CD4-positive, alpha-beta T cell treated with Interleukin-1 beta for 1 hour (primary cell): ENCODE measurements at places on chromosomes 2 and 18.

DNA sequence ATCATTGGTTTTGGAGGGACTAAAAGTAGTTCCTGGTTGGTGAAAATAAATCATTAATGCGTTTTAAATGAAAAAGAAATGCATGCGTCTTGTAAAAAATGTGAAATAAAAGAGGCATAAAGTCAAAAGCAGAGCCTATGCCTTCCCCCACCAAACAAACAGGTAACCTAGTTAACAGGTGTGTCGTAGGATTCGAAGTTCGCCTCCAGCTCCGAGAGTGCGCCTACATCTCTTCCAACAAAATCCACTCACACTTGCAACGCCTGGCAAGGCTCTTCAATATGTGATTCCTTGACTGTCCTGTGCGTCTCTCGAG, 677 bp upstream of the SMAD4 start:
- no peak for DNase-seq

GRCh38 chr2:119208791-119209203, 14.8 kb upstream of the STEAP3 start:
- no peak for DNase-seq

DNA sequence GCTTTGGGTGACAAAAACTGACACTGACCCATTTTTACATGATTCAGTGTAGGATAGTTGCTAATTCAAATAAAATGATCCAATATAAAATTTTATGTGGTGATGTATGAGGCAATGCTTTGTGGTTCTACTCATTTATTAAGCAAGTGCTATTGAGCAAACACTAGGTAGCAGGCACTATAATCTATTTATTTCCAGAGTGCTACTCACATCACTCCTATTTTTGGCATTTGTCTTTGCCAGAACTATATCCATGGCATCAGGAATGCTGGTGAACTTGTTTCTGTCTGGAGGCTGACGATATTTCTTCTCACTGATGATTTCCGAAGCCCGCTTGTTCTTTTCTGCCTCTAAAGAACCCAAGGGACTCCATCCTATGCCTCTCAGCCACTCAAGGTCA, 84.3 kb downstream of the NEB start:
- no peak for DNase-seq

GRCh38 chr2:196331851-196332250, 160.5 kb upstream of the STK17B start:
- DNase-seq, result no peak

- DNase-seq, result peak; percentile 66
These were observed 141.9 kb downstream of the ANKRD44 start for GRCh38 chr2:197168705-197169104.

- DNase-seq, result no peak
These were observed 105.6 kb downstream of the TGFA start for GRCh38 chr2:70448041-70448440.

DNA sequence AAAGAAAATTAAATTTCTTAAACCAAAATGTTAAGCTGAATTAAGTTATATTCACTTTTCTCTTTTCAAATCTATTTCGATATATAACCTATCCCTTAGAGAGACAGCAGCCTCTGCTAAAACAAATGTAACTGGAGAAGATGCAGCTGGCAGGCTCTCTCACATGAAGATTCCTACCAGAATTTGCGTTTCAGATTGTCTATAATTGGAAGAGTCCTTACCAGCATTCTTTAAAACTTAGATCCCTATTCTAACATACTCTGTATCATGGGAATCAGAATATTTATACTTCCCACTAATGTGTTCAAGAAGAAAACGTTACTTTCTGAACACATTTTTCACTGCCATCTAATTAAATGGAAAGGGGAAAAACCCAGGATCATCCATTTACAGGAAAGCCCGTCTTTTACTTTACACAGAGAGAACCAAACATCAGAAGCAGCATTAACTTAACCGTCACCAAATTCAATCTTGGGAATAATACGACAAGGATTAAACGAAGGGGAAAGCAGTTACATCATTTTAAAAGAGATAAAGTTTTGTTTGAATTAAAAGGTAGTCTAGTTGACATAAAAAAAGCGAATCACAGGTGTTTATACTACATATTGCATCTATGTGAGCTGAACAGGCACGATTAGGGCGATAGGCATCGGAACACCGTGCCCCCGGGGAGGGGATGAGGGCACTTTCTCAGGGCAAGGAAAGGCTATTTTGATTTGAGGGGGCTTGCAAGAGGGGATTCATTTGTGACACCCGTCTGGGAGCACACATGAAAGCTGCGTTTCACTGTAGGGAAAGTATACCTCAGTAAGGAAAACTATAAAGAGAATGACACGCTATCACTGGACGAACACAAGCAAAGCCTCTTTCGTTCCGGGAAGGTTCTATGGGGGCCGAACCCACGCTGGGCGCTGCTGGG, 1.3 kb downstream of the PTPN2 start:
- DNase-seq, result no peak

- DNase-seq, result no peak
These were observed 197.8 kb downstream of the MEMO1 start for GRCh38 chr2:31813016-31813415.

DNA sequence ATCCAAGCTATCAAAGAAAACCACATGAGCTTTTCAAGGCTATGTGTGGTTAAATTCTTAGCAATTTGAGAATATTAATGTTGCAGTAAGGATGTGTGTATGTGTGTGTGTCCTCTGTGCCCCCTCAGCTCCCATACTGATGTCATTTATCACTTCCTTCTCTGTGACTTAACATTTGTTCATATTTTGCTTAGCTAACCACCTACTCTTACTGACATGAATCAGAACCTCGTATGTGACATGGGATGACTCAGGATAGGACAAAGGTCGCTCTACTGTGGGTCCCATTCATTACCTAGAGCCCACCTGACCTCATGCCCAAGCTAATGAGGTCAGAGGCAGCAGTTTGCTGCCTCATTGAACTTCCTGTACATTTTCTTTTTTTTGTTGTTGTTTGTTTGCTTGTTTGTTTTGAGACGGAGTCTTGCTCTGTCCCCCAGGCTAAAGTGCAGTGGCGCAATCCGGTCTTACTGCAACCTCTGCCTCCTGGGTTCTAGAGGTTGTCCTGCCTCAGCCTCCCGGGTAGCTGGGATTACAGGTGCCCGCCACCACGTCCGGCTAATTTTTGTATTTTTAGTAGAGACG, 36.3 kb downstream of the MOGAT1 start:
- no peak for DNase-seq

DNA sequence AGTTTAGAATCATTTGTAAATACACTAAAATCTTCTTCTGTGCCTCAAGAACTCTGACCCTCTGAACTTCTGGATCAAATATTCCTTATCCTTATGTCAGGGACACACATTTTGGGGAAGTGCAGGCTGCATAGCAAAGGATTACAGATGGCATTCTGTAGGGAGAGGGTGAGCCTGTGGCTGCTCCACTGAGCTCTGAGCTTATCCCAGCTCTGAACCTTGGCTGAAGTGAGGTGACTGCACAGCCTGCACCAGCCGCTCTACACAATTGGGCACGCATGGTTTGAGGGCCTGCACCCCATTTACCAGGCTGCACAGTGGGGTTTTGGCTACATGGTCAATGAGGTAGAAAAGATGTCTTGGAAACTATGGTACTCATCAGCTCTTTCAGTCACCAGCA, 251.6 kb downstream of the GALR1 start:
- DNase-seq, result no peak

DNA sequence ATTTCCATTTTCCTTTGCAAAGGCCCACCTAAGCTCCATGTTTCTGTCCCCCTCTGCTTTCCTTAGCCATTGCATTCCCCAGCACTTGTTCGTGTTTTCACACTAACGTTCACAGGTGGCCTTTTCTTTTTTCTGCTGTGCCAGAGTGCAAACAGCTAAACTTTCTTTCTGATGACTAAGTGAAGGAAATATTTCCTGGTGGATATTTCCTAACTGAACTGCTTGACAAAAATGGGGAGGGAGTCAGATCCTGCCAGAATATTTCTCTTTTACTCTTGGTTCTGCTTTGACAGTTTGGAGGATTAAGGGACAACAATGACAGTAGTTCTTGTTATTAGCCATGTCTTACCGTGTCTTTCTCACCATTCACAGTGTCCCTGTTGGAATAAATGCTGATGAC, 344.0 kb downstream of the ARHGAP15 start:
- DNase-seq, result no peak

DNA sequence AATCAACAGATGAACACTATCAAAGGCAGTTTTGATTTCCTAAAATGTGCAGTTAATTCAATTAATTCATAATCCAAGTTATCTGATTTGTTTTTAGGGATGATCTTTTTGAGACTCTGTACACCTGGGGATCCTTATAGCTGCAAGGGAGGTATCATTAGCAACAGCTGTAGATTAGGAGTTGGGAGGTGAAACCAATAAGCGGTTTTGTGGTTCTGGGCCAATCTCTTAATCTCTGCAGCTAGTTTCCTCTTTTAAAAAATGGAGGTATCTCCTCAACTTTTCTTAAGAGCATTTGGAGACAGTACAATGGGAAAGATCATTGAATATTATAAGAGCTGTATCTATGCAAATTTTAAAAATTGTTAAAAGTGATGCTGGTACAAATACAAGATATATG, 126.0 kb downstream of the MC4R start:
- DNase-seq, result no peak

DNA sequence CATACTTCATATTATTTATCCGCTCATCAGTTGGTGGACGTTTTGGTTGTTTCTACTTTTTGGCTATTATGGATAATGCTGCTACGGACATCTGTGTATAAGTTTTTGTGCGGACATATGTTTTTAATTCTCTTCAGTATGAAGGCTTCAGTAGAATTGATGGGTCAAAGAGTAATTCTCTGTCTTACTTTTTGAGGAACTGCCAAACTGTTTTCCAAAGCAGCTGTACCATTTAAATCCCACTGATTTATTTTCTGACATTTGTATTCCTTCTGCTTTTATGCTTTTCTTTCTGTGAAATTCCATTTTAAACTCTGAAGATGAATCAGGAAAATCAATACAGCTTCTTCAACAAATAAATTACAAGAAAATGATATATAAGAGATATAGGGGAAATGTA, 20.8 kb downstream of the FAM110C start:
- DNase-seq, result no peak

GRCh38 chr2:198712485-198712884, 745.3 kb downstream of the SATB2 start:
- DNase-seq, result no peak

DNA sequence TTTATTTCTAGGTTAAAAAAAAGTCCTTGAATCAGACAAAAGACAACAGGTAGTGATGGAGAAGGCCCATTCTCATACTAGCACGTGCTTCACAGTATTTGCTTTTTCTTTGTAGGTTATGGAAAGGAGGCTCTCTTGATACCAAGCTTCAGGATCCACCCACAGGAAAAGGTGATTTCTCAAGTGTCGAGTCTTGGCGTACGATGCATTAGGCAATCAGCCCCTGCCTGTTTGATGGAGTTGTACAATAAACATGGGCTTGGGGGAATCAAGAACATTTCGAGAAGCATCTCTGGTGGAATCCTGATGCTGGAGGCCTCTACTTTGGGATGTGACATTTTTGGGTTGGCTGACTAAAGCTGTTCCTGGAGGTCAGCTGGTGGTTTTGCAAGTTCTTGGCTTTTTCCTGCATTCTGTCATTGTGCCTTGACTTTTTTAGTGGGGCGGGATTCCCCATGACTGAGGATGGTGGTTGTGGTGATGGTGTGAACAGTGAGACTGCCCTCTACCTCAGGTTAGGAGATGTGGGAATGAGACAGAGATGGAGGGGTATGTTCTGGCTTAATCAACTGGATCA, 231.5 kb upstream of the SPRED2 start:
- no peak for DNase-seq

- DNase-seq, result no peak
These were observed 848.8 kb downstream of the MBD2 start for GRCh38 chr18:53375621-53376020.

DNA sequence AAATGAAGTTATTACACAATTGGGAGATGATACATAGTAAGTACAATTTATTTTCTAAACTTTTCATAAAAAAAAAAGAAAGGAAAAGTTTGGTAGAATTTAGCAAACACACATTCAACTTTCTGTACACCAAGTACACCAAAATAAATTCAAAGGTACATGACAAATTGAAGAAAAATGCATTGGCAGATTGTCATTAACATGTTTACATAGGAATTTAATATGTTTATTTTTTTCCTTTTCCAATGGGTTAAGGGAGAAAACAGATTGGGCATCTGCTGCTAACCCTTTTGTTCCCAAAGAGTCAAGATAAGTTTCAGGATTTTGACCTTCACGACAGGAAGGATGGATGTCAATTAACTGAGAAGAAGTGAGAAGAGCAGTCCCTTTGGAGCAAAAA, 620.4 kb downstream of the XIRP2 start:
- no peak for DNase-seq

- DNase-seq, result no peak
These were observed 149.3 kb downstream of the FAM124B start for GRCh38 chr2:224252631-224253030.

DNA sequence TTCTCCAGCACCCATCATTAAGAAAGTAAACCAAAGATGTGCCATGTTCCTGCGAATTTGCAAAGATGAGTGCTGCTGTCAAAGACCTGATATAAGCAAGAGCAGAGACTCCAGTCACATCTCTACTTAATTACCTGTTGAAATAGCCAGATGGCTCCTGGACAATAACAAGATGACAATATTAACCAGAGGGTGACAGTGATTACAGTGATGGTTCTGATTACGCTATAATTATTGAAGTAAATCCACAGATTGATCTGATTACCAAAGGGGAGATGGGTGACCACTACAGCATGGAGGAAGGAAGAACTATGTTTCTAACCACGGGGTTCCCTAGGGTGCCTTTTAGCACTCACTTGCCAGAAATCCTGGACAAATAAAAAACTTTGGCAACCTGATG, 36.5 kb upstream of the AFF3 start:
- DNase-seq, result no peak

DNA sequence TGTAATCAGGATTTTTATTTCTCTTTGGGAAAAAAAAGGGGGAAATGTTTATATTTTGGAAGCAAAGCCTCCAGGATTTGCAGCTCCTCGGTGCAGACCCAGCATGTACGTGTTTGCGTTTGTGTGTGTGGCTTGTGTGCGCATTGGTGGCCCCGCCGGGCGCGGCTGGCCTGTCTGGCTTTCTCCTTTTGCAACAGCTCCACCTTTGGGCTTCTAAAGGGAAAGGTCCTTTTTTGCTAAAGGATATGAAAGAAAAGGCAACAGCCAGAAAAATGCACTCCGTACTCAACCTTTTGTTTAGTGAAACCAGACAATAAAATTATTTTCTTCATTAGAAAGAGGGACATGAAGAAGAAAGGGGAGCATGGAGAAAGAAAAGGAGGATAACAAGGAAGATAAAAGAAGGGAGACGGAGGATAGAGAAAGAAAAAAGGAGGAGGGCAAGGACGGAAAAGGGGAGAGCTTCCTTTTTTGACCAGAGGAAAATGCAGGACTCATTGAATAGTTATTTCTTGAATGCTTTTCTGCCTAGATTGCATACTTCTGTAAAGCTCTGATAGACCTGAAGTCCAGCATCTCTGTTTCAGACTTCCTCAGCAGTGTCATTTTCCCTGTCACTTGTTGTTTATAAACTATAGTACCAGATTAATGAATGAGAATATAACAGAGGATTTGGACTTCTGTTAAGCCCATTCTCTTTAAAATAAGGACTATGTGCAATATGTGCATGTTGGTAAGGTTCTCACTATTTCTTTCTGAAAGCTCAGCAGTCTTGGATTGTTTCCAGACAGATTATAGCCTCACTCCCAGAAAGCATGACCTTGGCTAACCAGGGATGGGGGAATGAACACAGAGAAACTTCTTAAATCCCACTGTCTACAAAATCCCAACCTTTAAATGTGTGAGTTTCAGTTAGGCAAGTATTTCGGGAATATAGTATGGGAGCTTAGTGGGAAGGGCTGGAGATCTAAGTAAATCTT, 563.1 kb upstream of the PIK3C3 start:
- DNase-seq, result no peak

- DNase-seq, result no peak
These were observed 38.8 kb downstream of the ACSL3 start for GRCh38 chr2:222899413-222900181.
